8988T (cell line): ENCODE measurements at places on chromosomes 12 and 14.

DNA sequence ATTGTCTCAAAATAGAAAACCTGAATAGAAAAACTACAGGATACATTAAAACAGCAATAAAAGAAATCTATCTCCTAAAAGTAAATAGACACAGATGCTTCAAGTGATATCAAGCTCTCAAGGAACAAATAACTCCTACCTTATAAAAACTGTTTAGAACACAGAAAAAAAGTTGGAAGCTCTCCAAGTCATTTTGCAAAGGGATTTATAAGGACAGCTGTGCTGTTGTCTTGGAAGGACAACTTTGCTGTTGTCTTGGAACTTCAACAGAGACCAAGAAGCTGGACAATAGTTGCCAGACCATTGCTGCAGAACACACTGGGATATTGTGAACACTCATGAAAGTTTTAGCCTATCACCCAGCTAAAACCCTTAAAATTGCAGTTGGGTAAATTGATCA, 780.7 kb downstream of the FLRT2 start:
- no peak for DNase-seq

DNA sequence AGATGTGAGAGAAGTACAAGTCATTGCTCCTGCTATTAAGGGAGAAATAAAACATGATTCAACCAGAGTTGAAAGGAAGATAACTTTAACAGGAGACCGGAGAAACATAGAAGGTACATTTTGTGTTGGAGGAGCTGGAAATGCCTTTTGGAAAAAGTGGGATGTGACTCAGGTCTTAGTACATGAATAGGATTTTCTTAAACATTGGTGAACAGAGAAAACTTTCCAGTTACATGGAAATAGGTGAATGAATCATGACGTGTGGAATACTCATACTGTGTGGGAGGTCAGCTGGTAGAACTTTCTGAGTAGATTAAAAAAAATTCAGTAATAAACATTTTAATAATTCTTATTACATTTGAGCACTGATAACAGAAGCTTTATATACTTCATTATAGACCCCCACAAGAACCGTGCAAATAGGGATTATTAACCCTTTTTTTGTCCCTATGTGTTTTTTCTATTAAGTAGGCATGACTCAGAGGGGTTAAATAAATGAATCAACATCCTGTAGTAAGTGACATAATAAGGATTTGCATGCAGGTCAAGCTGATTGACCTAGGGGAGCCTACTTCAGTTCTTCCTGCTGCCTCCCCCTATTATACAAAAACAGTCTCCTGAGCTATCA, 710.5 kb downstream of the NOVA1 start:
- DNase-seq, result no peak

- DNase-seq, result peak; percentile 12
These were observed 291.9 kb upstream of the RTL1 start for GRCh38 chr14:101195309-101195901.

GRCh38 chr14:22418631-22419030, 170.4 kb downstream of the DAD1 start:
- DNase-seq, result no peak

GRCh38 chr12:69688471-69689427, 10.4 kb downstream of the BEST3 start:
- DNase-seq, result peak; percentile 41

DNA sequence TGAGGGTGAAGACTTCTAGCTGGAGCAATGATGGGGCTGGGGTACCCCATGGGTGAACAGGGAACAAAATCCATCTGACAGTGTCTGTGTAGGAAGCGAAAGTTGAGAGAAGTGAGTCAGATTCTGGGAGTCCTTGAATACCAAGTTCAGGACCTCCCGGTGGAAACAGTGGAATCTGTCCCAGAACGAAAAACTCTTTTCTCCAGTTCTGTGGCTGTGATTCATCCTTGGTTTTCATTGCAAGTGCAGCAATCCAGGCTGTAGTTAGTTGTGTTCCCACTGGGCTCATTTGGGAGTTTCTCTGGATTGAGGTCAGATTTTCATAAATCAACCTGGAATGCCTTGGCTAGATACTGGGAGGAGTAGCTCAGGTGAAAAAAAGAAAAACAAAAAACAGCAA, 120.7 kb downstream of the C12orf75 start:
- DNase-seq, result no peak

DNA sequence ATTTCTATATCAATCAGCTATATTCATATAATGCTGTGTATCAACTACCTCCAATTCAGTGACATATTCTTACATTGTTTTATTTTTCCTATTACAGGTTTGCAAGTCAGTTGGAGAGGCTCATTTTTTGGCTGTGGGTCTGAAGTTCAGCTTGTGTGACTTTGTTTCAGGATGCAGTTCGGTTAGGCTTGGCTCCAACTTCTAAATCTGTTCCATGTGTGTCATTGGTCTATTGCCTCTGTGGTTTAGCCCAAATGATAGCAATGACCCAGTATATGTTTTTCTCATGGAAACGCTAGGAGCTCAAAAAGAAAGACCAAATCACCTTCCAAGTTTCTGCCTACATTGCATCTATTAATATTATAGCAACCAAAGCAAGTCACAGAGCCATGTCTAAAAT, 848.6 kb upstream of the LRFN5 start:
- DNase-seq, result no peak

- DNase-seq, result no peak
These were observed 71.2 kb downstream of the TNFAIP2 start for GRCh38 chr14:103194256-103195045.

GRCh38 chr12:108358580-108358965, 19.5 kb upstream of the CMKLR1 start:
- DNase-seq, result no peak

DNA sequence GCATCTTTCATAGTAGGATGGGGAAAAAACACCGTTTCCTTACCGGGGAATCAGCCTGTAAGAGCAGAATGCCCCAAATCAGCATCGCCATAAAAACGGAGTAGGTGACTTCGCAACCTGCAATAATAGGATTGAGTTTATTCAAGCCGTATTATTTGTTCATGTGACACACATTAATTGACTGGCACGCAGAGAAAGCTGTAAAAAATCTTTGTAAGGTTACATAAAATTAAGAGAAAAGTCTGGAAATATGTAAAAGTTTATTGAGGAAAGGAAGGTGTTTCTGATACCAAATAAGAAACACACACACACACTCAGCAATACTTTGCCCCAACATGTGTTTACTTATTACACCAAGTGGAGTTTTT, 628 bp upstream of the CAPRIN2 start:
- no peak for DNase-seq

DNA sequence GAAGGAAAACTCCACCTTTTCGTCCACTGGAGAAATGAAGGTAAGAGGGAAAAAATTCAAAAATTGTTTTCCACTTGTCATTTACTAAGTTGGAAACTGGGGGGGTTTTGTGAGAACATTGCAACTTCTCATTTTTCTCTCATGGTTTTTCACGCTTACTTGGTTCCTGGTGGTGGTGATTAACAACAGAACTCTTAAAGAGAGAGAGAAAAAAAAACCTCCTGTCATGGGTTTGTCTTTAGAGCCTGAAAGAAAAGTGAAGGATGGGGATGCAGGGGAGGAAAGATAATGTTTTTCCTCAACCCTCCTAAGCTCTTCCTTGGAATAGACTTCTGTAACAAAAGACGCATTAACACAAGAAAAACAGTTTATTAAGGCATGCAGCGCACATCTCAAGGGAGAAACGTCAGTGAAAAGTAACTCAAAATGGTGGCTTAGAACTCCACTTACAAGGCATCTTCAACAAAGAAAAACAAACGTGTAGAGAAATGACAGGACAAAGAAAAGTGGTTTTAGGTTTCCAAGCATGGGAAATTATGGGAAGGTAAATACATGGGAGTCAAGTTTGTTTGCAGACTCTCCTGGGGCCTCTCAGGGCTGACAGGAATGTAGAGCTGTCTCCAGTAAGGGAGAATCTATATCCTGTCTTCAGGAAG, 81.9 kb upstream of the ATF7IP start:
- DNase-seq, result no peak

DNA sequence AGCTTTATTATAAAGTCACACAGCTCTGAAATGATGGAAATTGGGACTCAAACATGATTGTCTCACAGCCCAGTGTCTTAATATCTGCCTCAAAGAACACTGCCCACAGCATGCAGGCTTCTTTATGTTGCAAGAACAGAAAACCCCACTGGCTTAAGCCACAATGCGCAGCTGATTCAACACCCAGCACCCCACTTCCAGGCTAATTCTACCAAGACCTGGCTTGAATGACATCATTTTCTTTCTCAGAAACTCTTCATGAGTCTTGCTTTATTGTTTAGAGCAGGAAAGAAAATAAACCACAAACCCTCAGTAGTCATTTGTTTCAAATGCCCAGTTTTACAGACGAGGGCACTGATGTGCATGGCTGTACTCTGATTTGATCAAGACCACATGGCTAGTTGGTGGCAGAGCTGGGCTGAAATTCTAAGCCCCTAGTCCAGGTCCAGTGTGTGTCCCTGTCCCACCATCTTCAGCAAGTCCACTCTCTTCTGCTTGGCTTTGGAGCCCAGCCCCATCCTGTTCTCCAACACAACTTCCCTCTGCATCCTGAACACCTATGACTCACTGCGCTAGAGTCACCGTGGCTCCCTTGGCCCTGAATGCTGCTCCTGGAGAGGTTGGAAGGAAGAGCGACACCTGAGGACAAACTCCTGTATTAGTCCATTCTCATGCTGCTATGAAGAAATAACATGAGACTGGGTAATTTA, 50.3 kb upstream of the SRSF5 start:
- no peak for DNase-seq
